Activated effector memory CD4-positive, alpha-beta T cell treated with Interleukin-2 at 50 U/mL for 16 hours (primary cell): ENCODE measurements at places on chromosomes 1 and 21.

DNA sequence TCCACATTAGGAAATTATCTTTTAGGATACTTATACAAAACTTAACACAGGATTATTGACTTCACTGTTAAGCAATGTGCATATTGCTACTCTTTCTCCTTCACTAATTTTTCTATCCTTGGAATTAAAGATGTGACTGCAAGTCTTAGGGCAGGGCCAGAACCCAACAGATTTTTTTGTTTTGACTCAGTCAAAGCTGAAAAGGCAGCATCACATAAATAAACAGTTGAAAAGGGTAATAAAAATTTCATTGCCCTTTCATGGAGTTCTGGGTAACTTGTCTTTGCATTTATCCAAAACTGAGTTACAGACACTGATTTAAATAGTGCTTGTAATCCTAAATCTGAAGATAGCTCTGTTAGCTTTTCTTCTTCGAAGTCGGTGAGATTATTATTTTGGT lies 1.9 kb upstream of the TMEM35B start:
- no peak for DNase-seq

DNA sequence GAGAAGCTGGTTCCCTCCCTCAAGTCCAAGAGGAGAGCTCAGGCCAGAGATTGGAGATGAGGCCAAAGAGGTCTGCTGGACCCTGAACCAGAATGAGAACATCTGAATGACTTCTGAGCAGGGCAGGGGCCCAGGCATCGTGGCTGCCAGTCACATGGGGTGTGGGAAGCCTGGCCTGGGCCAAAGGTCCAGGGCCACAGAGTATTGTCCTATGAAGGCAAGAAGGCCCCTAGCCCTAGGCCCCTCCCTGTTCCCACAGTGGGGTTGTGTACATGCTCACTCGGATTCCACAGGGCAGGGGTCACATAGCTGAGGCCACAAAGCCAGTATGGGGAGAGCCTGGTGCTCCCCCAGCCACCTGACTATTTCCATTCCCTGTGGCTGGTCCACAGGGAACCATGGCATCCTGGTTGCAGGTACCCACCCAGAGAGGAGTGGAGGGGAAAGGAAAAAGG lies 18.5 kb upstream of the SLC1A7 start:
- DNase-seq: no peak

GRCh38 chr1:48853006-48853405 lies 76.3 kb upstream of the BEND5 start:
- no peak for DNase-seq

GRCh38 chr1:12601700-12602658 lies 16.0 kb downstream of the DHRS3 start:
- no peak for DNase-seq

GRCh38 chr1:225651376-225651871 lies 1.5 kb downstream of the ENAH start:
- DNase-seq: no peak

DNA sequence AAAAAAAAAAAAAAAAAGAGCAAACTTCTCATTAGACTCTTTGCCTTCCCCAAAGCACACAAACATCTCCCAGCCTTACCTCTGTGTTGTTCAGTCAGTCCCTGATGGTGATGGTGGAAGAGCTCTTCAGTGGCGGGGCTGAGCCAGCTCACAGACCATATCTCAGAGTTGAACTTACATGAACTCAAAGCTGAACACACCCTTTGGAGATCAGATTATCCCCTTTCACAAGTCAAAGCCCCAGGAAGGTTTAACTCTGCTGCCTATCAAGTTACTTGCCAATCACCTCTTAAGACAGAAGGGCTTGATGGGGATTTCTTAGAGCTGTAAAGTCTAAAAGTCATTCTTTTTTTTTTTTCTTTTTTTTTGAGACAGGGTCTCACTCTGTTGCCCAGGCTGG lies 55.2 kb upstream of the L1TD1 start:
- DNase-seq: no peak
